ENCODE measurements at places on chromosomes 4 and X. TPM values are rescaled to one million over a fixed set of nuclear protein-coding genes. Genes with fewer than 3 reads are reported as not detected.

Gene SOX3
- not detected for total RNA-seq

Gene CMC4
- 27.1 TPM for total RNA-seq

Gene TMPRSS11D
- total RNA-seq: not detected

Gene LNX1
- total RNA-seq: 4.6 TPM

Gene ANK2
- total RNA-seq: 69.8 TPM

Gene SSX3
- not detected for total RNA-seq

Gene NEUROG2
- not detected for total RNA-seq

Gene ZNF157
- total RNA-seq: 0.49 TPM

Gene PDGFC
- total RNA-seq: 44.4 TPM

DNA sequence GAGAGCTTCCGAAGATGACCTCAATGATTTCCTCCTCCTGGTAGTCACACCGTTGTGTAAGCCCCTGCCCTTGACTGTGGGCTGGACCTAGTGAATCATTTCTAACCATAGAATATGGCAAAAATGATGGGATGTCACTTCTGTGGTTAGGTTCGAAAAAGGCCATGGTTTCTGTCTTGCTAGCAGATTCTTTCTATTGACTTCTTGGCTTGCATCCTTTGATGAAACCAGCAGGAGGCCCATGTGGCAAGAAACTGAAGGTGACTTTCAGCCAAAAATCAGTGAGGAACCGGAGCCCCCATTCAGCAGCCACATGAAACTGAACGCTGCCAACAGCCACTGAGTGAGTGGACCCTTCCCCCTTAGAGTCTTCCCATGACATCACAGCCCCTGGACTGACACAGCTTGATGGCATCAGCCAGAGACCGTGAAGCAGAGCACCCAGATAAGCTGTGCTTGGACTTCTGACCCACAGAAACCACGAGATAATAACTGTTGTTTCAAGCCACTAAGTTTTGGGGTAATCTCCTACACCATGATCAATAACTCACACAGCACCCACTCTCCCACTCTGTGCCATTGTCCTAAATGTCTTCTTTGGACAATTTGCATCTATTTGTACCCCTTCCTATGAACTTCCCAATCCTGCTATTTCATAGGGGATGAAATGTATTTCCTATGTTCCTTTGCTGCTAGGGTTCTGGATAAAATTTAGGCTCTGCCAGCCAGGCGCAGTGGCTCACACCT lies 148.0 kb upstream of the STX18 start:
- H3K4me3 ChIP-seq: no peak overlapping the region
- no peak overlapping the region for H3K27ac ChIP-seq
- no peak for DNase-seq
- no peaks in the 10 kb centered on the region for H3K4me1 ChIP-seq
- no peaks in the 10 kb centered on the region for H3K27me3 ChIP-seq

DNA sequence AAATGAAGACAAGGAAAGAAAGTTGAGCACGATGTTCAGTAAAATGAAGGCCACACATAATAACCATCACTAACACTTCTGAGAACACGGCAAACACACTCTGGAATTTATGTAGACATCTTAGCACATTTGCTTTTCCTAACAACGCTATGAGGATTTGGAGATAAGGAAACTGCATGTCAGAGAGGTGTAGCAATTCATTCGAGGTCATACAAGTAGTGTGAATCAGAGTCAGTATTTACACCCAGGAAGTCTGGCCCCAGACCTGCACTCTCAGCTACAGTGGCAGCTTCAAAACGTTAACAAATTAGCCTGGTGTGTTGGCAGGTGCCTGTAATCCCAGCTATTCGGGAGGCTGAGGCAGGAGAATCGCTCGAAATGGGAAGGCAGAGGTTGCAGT lies 253.4 kb downstream of the PDGFC start:
- H3K4me3 ChIP-seq: no peak overlapping the region
- no peaks in the 10 kb centered on the region for H3K27me3 ChIP-seq
- DNase-seq: no peak
- no peak overlapping the region for H3K27ac ChIP-seq
- no peaks in the 10 kb centered on the region for H3K4me1 ChIP-seq

DNA sequence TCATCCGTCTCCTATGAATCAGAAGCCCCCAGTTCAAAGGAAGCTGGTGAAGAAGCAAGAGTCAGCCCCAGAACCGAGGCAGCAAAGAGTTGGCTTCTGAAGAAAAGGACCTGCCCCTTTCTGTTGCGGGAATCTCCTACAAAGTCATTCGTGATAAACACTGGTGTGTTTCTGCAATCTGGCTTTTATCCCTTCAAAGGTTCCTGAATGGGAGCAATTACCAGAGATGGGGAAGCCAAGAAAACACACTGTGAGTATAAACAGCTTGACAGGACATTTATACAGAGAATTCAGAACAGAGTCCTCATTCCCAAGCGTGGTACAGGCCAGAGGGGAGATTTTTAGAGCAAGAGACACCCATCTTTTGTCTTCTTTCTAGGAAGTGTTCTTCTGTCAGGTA lies 226.8 kb upstream of the LNX1 start:
- no peaks in the 10 kb centered on the region for H3K36me3 ChIP-seq
- H3K27ac ChIP-seq: peak overlapping the region; percentile 40
- no peak for DNase-seq
- no peaks in the 10 kb centered on the region for H3K27me3 ChIP-seq
- peaks cover 27% of the 10 kb centered on the region for H3K4me1 ChIP-seq

DNA sequence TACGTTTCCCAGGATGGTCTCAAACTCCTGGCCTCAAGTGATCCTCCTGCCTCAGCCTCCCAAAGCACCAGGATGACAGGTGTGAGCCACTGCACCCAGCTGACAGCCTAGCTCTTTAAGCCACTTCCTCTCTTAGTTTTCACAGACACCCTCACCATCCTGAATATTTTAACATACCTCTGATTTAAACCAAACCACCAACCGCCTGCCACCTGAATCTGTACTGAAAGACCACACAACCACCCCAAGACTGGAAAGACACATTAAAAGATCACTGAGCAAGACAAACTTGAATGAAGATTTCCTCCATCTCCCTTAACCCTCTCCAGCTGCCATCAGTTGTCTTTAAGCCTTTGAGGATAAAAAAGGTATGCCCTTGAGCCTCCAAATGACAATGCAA lies 110.6 kb downstream of the SH3KBP1 start:
- no peak overlapping the region for H3K27ac ChIP-seq
- H3K36me3 ChIP-seq: no peaks in the 10 kb centered on the region

DNA sequence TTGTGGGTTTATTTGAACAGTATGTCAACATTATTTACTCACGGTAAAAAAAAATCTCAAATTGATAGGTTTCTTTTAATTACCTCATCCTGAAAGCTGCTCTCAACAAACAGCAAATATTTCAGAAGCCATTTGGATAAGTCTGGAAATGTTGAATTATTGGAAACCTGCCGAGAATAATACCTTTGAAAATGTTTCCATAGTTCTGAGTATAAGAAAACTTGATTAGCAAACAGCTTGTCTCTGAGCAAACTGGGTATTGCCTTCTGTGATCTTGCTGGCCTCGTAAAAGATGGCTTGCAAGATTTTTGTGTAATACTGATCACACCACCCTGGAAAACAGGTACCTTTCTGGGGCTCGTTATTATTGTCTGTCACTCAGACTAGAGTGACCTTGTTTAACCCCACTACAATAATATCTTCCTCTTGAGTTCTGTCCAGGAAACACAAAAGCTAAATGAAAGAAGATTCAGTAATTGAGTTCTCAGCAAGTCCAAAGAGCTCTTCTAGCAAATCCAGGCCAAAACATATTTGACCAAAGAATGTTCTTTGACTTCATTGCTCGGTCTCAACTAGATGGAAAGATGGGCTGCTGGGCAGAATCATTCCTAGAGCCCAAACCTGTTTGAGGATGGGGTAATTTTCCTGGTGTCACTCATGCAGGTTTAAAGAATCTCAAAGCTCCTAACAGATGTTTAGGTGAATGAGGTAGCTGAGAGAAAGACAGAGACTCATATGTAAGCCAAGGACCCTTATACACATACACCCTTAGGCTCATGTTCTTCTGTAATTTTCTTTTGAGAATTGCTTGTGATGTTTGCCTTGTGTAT lies 255.6 kb upstream of the JADE1 start:
- H3K36me3 ChIP-seq: no peaks in the 10 kb centered on the region
- H3K27ac ChIP-seq: peak overlapping the region; percentile 92
- no peak for DNase-seq
- H3K27me3 ChIP-seq: no peaks in the 10 kb centered on the region

- peak; percentile 92 for DNase-seq
- peak overlapping the region; percentile 39 for H3K4me3 ChIP-seq
- H3K27ac ChIP-seq: peak overlapping the region; percentile 74
- H3K4me1 ChIP-seq: no peaks in the 10 kb centered on the region
Measured at GRCh38 chrX:53440621-53441517, 6.7 kb upstream of the HSD17B10 start.

DNA sequence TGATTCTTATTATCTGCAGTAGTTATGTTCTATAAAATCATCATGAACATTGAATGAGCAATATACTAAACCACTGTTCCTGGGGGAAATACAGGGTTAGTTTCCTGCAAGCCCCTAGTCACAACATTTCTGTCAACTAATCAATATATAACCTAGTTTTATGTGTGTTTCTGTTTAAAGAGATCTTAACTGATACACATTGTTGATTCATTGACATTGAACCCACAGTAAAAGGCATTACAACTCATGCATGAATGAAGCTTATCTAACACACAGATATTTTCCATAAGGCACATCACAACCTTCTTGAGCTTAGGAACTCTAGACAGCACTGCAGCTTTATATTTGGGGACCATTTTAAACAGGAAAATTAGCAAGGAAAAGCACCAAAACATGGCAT lies 134.2 kb downstream of the CAMK2D start:
- no peak for DNase-seq
- H3K36me3 ChIP-seq: no peaks in the 10 kb centered on the region
- H3K27me3 ChIP-seq: no peaks in the 10 kb centered on the region

GRCh38 chr4:68271851-68272357 lies 26.4 kb upstream of the TMPRSS11B start:
- no peaks in the 10 kb centered on the region for H3K4me1 ChIP-seq
- H3K27ac ChIP-seq: no peak overlapping the region
- no peaks in the 10 kb centered on the region for H3K36me3 ChIP-seq
- no peaks in the 10 kb centered on the region for H3K27me3 ChIP-seq
- DNase-seq: no peak

- H3K27ac ChIP-seq: no peak overlapping the region
- H3K4me3 ChIP-seq: no peak overlapping the region
- H3K27me3 ChIP-seq: no peaks in the 10 kb centered on the region
- no peaks in the 10 kb centered on the region for H3K36me3 ChIP-seq
- H3K4me1 ChIP-seq: no peaks in the 10 kb centered on the region
- no peak for DNase-seq
Measured at GRCh38 chr4:45442466-45442865, 681.4 kb downstream of the GABRG1 start.

GRCh38 chrX:71487814-71488213 lies 45.1 kb upstream of the OGT start:
- H3K4me1 ChIP-seq: no peaks in the 10 kb centered on the region
- no peak for DNase-seq
- no peaks in the 10 kb centered on the region for H3K27me3 ChIP-seq
- H3K36me3 ChIP-seq: no peaks in the 10 kb centered on the region

DNA sequence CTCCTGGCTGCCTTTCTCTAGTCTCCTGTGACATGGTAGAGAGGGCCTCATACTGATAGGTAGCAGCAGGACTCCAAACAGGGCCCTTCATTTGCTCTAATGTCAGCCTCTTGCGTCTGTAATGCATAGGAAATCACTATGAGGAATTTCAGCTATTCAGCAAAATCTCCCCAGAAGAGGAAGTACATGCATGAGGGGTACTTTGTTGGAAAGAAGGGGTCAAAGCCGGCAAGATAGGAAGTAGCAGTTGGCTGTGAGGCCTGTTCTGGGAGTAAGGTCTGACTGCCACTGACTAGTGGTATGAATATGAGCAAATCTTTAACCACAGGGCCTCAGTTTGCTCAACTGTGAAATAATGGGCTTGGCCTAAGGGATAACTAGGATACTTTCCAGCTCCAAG lies 283.2 kb downstream of the ARHGAP10 start:
- no peak for DNase-seq
- H3K27ac ChIP-seq: no peak overlapping the region
- peaks cover 41% of the 10 kb centered on the region for H3K4me1 ChIP-seq
- no peaks in the 10 kb centered on the region for H3K36me3 ChIP-seq
- H3K27me3 ChIP-seq: no peaks in the 10 kb centered on the region

- H3K36me3 ChIP-seq: no peaks in the 10 kb centered on the region
- no peak overlapping the region for H3K4me3 ChIP-seq
- DNase-seq: no peak
- no peaks in the 10 kb centered on the region for H3K27me3 ChIP-seq
Measured at GRCh38 chrX:154649503-154650220, 3.7 kb downstream of the CTAG2 start.

- DNase-seq: no peak
- no peaks in the 10 kb centered on the region for H3K4me1 ChIP-seq
- H3K36me3 ChIP-seq: no peaks in the 10 kb centered on the region
- H3K27me3 ChIP-seq: no peaks in the 10 kb centered on the region
Measured at GRCh38 chrX:74408304-74408703, 13.0 kb upstream of the SLC16A2 start.

- H3K4me1 ChIP-seq: no peaks in the 10 kb centered on the region
- H3K36me3 ChIP-seq: no peaks in the 10 kb centered on the region
- H3K27me3 ChIP-seq: no peaks in the 10 kb centered on the region
- H3K4me3 ChIP-seq: no peak overlapping the region
Measured at GRCh38 chr4:19819737-19820136, 432.0 kb upstream of the SLIT2 start.

DNA sequence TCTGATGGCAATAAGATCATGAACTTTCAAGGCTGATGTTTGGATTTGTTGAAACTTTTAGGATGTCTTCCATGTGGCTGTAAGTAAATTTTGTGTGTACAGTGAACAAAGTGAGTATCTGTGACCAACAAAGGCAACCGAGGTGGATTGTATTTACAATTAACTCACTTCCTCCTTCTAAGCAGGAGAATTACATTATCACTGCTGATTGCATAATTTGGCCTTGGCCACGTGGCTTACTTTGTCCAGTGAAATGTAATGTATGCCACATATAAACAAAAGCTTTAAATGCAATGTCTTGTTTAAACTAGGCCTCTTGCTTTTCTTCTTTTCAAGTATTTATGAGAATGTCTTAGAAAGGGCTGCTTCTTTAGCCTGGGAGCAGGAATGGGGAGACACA lies 66.3 kb upstream of the MAD2L1 start:
- no peak overlapping the region for H3K4me3 ChIP-seq
- H3K27me3 ChIP-seq: no peaks in the 10 kb centered on the region
- no peak overlapping the region for H3K27ac ChIP-seq

GRCh38 chr4:56699537-56700105 lies 18.5 kb upstream of the HOPX start:
- no peaks in the 10 kb centered on the region for H3K4me1 ChIP-seq
- H3K27ac ChIP-seq: no peak overlapping the region
- no peaks in the 10 kb centered on the region for H3K27me3 ChIP-seq

- DNase-seq: no peak
- H3K27ac ChIP-seq: no peak overlapping the region
- no peak overlapping the region for H3K4me3 ChIP-seq
- no peaks in the 10 kb centered on the region for H3K4me1 ChIP-seq
- no peaks in the 10 kb centered on the region for H3K36me3 ChIP-seq
Measured at GRCh38 chrX:30931920-30932319, 42.9 kb upstream of the TAB3 start.

All from sigmoid colon (tissue), 7 donors.